Dermis microvascular lymphatic vessel endothelial cell (primary cell): ENCODE measurements at places on chromosomes 7 and 10.

GRCh38 chr10:78565841-78566240 is 502.9 kb upstream of the ZMIZ1 start:
- no peak for DNase-seq

DNA sequence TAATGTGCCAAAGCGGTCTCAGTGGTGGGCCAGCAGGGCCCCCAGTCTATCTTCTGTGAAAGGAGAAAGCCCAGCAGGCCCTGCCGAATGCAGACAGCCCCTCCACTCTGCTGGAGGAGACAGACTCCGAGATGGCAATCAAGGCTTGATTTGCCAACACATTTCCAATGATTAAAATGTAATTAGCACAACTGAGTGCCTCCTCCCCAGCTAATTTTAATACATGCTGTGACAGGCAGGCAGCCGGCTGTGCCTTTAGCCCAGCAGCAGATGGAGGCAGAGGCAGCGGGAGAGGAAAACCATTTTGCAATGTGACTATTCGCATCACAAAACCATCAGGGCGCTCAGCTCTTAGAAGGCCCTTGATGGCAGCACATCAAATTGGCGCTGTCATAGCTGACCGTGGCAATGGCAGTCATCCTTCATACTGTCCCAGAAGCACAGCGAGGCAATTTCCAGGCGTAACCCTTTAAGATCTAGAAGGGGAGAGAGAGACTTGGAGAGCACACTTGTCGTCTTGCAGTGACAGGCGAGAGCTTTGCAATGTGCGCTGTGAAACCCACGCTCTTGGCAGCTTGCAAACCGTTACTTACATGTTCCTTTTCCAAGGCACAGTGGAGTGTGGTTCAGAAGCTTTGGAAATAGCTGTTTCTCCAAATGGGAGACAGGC is 714.8 kb upstream of the GALNT17 start:
- DNase-seq = no peak

DNA sequence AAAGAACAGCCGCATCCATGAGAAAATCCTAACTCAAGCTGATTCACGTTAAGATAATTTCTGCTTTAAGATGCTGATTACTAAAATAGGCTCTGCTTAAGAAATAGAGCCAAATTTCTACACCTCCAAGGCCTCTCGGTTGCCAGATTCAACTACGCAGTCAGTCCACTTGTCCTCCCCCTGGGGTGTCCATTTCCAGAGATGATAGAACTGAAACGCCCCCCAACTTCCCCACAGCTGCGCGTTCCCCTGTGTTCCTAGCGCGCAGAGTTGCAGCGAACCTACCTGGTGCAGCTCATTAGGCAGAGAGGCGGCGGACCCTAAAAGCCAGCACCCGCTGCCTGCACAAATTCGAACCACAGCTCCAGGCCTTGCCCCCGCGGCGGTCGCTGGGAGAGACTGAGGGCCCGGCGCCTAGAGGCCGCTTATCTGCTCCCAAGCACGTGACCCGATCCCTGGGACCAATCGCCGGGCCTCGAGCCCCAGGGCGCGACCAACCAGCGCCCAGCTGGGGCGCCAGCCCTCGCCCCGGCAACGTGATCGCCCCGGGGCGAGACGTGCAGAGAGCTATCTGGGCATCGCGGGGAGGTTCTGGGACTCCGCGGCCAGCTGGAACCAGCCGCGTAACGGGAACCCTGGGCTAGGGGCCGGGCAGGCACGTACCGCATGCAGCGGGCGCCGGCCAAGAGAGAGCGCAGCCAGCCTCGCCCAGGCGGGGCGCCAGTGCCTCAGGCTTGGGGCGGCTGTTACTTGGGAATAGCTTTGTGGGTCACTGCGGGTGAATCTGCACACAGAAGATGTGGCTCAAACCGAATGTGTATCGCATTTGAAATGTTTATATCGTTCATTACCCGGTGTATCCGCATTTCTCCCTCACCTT is at the start of gene PPP1R3C:
TSS of gene PPP1R3C (minus strand) at position 401 of the 880 bp plus-strand sequence. CDS start at position 299, 102 bp downstream.
- peak; percentile 86 for DNase-seq

GRCh38 chr7:27164367-27165088 is 809 bp downstream of the HOXA9 start:
- DNase-seq = peak; percentile 52

DNA sequence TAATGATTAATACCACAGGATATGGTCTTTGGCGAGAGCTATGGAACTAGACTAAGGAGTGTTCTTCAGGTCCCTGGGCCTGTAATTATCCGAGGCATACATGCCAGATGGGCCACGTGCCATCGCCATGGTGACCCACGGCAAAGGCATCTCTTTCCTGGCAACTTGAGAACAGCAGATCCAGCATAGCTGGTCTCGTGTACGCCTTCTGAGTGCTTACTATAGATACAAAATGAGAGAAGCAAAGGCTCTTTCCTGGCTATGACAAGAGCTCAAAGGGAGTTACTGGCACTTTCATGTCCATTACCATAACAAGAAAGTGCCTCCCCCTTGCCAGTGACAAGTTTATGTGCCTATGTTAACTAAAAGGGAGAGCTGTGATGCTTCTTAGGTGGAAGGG is 26.0 kb upstream of the GLI3 start:
- DNase-seq = no peak

- peak; percentile 71 for DNase-seq
Measured at GRCh38 chr7:2471396-2471795, 4.8 kb downstream of the GRIFIN start.

GRCh38 chr10:50385624-50386023 is 134.3 kb upstream of the ASAH2 start:
- no peak for DNase-seq

GRCh38 chr10:29820890-29821461 is 186.2 kb upstream of the SVIL start:
- no peak for DNase-seq

DNA sequence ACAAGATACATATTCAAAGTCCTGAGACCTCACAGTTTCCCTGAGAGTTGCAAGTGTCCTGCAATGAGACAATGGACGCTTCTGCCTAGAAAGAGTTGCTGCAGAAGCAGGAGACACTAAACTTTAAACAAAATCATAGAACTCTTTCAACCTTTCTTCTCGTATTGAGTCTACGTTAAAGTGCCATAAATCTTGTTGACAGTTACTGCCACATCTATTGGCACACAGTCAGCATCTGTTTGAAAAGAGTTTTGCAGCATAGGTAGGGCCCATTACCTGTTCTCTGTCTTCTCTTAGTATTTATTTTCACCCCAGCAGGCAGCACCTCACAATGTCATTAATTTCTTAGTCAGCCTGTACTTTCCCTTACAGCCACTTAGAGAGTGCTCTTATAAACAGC is 335.3 kb upstream of the ETV1 start:
- DNase-seq = no peak

- peak; percentile 21 for DNase-seq
Measured at GRCh38 chr10:61847087-61847486, 54.4 kb upstream of the ARID5B start.

GRCh38 chr10:115866691-115867090 is 406.3 kb downstream of the GFRA1 start:
- DNase-seq = no peak

DNA sequence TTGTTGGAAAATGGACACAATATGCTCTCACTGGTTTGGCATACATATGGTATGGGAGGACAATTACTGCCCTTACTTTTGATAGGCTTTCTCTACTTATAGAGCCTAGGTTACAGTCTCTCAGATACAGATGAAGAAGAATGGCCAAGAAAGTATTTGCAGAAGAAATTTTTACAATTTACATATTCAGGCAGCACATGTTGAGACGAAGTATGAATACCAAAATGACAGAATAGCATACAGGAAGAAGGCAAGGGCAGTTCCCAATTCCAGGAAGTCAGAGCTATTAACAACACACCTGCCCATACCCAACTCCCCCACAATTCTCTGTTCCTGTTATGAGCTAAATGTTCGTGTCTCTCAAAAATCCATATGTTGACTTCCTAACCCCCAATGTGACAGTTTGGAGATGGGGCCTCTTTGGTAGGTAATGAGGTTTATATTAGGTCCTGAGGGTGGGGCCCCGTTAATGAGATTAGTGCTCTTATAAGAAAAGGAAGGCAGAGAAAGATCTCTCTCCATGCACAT is 67.8 kb downstream of the DOCK4 start:
- no peak for DNase-seq

- peak; percentile 0 for DNase-seq
Measured at GRCh38 chr7:120353171-120353570, 80.2 kb downstream of the KCND2 start.

DNA sequence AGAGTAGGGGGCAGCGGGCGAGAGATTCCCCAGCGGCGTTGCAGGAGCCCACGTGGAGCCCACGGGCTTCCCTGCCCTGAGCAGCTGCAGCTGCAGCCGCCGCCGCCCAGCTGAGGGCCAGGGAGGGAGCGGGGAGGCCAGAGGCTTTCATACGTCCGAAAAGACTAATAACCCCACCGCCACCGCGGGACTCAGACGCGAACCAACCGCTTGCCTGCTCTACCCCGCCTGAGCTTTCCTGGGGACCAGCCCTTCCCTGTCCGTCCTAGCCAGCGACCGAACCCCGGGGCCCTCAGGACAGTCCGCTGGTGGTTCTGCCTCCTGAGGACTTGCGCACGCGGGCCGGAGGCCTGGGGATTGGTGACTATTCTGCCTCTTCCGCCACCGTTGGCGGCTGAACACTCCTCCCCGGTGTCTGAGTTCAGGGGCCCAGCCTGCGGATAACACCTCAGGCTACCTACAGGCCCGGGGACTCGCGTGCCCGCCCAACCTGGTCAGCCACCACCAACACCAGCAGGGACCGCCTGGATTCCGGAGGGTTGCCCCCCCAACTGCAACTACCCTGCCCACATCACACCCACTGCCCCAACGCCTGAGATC is 18.4 kb downstream of the IFT22 start:
- DNase-seq = no peak

DNA sequence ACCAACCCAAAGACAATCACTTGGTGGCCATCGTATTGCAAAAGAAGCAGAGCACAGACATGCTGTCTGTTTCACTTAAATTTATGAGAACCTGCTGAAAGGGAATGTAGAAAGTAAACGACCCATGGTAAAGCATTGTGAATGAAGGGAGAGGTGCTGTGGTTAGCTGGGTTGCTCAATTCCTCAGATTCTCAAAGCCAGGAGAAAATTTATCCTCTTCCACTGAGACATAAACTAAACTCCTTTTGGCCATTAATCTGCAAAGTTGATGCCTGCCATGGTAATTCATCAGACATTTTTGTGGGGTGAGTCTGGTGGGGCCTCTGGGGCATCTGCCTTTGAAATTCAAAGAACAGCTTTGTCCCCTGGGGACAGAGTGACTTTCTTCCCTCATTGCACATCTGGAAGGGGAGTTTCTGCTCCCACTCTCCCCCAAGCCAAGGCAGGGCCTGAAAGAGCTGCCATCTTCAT is 951.0 kb downstream of the LRMDA start:
- DNase-seq = no peak

DNA sequence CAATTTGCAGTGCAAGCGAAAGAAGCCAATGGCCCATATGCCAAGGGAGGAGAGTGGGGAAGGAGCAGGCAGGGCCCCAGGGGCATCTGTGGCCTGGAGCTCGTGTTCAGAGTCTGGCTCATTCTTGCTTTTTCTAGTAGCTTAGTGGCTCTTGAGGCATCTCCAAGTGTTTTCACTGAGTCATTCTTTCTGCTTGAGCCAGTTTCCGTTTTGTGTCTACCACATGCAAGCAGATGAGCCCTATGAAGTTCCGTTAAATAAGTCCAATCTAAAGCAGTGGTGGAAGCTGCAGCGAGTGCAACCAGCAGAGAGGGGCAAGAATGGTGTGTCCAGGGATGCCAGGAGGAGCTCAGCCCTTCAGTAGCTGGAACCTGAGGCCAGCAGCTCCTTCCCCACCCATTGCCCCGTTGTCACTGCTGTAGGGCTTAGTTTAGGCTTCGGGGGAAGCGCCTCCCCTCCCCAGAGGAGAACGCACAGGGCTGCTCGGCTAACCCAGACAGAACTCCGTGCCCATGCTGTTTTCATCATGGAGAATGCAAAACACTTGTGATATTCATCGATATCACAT is 57.4 kb upstream of the EBF3 start:
- no peak for DNase-seq

DNA sequence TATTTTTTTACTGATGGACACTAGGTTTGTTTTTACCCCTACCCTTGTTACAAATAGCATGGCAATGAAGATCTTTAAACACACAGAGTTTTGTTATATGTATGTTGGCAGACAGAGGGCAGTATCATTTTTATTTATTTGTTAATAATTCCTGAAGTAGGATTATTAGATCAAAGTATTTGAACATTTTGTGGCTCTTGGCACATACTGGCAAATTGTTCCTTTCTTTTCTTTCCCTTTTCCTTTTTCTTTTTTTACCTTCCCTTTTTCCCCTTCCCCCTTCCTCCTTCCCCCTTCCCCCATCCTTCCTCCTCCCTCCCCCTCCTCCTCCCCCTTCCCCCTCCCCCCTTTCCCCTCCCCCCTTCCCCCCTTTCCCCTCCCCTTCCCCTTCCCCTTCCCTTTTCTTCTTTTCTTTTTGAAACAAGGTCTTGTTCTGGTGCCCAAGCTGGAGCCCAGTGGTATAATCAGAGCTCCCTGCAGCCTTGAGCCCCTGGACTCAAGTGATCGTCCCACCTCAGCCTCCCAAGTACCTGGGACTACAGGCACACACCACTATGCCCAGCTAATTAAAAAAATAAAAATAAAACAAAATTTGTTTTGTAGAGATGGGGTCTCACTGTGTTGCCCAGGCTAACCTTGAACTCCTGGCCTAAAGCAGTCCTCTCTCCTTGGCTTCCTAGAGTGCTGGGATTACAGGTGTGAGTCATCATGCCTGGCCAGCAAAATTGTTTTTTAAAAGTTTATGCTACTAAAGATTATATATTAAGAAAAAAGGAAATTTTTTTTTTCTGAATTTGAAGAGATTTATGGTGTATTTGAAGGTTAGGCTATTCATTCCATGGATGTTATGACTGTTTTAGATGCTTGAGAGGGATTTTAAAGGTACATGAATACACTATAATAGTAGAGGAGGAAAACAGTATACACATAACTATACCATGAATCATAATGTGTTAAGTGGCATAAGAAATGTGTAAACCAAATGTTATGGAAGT is 39.3 kb downstream of the SEPTIN7 start:
- DNase-seq = peak; percentile 5

DNA sequence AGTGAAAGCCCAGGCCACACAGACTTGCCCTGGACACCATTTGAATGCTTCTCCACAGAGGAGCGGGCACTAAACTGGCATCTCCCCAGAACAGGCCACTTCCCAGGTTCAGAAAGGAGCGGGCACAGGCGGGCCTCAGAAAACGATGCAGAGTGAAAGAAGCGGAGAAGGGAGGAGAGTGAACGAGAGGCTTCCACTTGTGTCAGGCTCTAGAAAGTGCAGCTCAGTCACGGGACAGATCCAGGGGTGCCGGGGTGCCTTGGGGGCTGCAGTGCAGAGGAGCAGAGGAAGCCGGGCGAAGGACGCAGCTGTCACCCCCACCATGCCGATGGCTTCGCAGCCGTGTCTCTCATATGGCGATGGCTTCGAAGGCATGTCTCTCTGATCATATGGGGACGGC is 26.1 kb upstream of the PRKAR1B start:
- no peak for DNase-seq

- DNase-seq = peak; percentile 31
Measured at GRCh38 chr10:29131952-29132547, 156.8 kb upstream of the LYZL1 start.
